Omental fat pad (tissue), 4 donors: ENCODE measurements at places on chromosomes 13 and 19.

GRCh38 chr13:80473695-80474094 lies 132.8 kb upstream of the SPRY2 start:
- no peak for DNase-seq

DNA sequence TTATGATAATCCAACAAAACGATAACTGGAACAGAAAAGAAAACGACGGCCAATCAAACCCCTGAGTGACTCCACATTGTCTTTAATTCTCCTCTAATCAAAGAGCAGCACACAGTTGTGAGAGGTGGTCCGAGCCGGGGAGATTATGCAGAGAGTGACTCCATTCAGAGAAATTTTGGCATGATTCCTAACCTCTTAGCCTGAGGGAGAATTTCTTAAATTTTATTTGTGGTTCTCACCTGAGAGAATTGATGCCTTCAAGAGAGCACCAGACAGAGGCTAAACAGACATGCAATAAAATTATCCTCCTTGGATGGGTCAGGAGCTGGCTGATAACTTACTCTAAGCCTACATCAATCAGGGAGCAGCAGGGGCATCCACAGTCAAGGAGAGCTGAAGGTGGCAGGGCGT lies 310.0 kb upstream of the KLF12 start:
- no peak for DNase-seq

- DNase-seq = no peak
Measured at GRCh38 chr19:18742838-18743783, 48.0 kb downstream of the COMP start.

DNA sequence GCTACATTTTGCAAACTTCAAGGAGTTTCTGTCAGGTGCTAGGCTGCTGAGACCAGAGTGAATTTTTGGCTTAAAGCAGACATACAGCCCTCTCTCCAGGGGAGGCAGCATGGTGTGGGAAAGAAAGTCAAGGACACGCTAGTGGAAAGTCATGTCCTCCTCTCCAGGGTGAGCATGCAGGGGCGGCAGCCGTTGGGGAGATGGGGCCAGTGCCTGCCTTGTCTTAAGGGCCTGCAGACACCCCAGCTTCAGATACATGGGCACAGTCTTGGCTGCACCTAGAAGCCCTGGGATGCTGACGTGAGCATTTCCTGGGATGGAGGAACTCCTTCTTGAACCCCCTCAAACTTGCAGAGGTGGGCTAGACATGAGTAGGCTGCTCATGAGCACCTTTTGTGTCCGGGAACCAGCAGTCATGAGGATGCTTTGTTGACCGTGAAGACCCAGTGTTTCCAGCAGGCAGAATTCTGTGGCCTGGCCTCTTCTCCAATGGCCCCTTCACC lies 43.3 kb upstream of the PEPD start:
- no peak for DNase-seq

GRCh38 chr13:60435762-60436374 lies 38.8 kb downstream of the TDRD3 start:
- DNase-seq = no peak

- no peak for DNase-seq
Measured at GRCh38 chr19:29031216-29031615, 181.7 kb downstream of the UQCRFS1 start.

- no peak for DNase-seq
Measured at GRCh38 chr19:35315883-35316282, 13.1 kb upstream of the CD22 start.

DNA sequence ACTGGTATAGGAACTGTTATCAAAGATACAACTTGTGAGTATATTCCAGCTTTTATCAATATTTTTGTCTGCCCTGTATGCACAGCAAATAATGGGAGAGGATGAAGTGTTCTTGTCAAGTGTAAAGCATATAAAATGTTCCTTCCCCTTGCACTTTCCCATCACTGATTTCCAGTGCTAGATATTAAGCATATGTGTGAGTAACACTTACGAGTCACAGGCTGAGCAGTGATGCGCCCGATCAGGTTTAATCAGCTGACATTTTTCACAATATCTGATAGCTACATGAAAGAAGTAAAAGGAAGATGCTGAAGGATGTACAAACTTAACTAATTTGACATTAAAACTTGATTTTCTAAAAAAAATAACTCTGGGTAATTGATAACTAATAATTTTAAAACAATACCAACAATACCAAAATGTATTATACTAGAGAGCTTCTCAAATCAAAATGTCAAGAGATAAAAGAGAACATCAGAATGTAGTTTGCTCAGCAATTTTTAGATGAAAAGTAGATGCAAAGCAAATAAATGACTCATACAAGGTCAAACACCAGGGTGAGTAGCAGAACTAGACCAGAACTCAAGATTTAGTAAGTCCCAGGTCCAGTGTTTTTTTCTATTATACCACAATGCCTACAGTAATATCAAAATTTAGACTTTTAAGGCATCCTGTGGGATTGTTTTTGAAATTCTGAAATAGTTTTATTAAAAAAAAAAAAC lies 56.4 kb downstream of the ZDHHC20 start:
- no peak for DNase-seq

DNA sequence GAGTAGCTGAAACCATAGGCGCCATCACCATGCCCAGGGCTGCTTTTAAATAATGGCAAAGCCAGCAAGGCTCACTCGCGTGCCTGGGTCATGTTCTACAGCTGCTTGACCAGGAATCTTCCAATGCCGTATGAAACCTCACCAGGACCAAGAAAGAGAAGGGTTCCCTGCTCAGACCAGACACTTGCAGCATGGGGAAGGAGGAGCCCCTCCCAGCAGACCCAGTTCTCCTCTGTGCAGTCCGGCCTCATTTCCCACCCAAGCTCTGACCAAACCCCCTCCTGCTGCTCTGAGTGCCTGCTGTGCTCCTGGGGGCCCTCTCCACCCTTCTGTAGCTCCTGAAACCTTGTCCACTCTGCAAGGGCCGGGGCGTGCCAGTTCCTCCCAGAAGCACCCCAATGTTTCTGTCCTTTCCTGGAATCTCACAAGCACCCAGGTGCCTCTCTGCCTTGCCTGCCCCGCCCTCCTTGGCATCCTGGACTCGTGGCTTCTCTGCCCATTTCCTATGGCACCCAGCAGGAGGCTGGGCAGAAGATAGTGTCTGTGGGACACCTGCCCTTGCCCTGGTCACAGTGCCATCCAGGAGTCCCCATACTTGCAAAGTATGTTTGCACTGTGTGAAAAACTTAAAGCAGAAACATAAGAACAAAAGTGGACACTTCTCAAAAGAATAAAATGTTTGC lies 6.8 kb upstream of the SLC7A9 start:
- no peak for DNase-seq

- no peak for DNase-seq
Measured at GRCh38 chr13:48578516-48579164, 45.8 kb upstream of the RCBTB2 start.
